ENCODE measurements at places on chromosomes 4 and X. TPM values are rescaled to one million over a fixed set of nuclear protein-coding genes. Genes with fewer than 3 reads are reported as not detected.

DNA sequence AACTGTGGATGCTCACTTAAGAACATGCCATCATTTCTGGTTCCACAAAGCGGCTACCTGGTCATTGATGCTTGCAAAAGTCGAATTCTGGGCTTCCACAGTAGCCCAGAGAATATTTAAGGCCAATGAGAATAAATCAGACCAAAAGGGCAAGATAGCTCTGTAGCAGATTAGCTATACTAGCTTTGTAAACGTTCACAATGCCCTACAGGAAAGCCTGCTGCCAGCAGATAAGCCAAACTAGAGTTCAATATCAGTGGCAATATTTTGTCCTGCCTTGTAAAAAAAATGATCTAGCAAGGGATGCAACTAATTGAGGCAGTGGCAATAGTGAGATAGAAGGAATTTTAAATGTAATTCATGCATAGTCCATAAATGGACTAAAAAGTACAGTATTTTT is 387.7 kb upstream of the TEX13C start:
- no peaks in the 10 kb centered on the region for H3K36me3 ChIP-seq
- no peak for DNase-seq
- peaks cover 2% of the 10 kb centered on the region for H3K4me1 ChIP-seq
- no peak overlapping the region for H3K27ac ChIP-seq
- no peaks in the 10 kb centered on the region for H3K27me3 ChIP-seq

- H3K27me3 ChIP-seq = no peaks in the 10 kb centered on the region
- no peak for DNase-seq
- H3K27ac ChIP-seq = no peak overlapping the region
- no peak overlapping the region for H3K4me3 ChIP-seq
Measured at GRCh38 chr4:112185740-112186670, 40.8 kb downstream of the FAM241A start.

DNA sequence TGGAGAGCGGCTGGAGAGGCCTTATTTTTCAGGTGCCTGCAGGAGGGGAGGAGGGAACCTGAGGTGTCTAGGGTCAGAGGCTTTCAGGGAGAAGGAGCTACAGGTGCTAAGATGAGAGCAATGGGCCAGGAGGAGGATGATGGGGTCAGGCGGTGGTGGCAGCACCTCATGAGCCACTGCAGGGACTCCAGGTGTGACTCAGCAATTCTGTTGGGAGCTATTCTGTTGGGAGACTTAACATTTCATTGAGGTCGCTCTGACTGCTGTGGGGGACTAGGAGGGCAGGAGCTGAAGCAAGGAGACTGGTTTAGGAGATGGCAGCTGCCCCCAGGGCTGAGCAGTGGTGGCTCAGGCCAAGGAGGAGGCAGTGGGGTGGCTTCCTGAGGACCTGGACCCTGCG is 65.0 kb downstream of the CLDN34 start:
- H3K4me3 ChIP-seq = no peak overlapping the region
- H3K27ac ChIP-seq = no peak overlapping the region
- H3K36me3 ChIP-seq = no peaks in the 10 kb centered on the region
- H3K27me3 ChIP-seq = peaks cover 3% of the 10 kb centered on the region

GRCh38 chr4:105963461-105964400 is 68.5 kb downstream of the NPNT start:
- H3K27me3 ChIP-seq = no peaks in the 10 kb centered on the region
- peaks cover 3% of the 10 kb centered on the region for H3K36me3 ChIP-seq
- DNase-seq = no peak
- H3K4me3 ChIP-seq = no peak overlapping the region
- H3K27ac ChIP-seq = peak overlapping the region; percentile 50

- no peaks in the 10 kb centered on the region for H3K4me1 ChIP-seq
- H3K27ac ChIP-seq = no peak overlapping the region
- no peaks in the 10 kb centered on the region for H3K36me3 ChIP-seq
- no peaks in the 10 kb centered on the region for H3K27me3 ChIP-seq
- DNase-seq = no peak
- no peak overlapping the region for H3K4me3 ChIP-seq
Measured at GRCh38 chr4:108849611-108850168, 86.8 kb upstream of the ETNPPL start.

DNA sequence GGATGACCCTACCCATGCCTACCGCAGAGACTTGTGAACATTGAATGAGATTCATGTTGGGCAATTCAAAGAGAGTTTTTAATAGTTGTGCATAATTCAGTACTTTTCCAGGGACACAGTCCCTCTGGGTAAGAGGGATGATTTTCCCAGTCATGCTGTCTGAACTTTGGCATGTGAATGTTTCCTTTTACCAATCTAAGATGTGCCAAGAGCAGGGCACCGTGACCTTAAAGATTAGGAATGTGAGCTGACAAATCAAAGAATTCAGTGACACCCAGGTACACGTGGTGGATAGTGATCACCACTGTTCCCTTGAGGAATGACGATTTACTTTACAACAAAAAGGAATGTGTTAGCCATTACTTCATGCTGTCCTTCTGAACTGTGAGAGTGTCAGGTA is 515.6 kb downstream of the PPARGC1A start:
- H3K27ac ChIP-seq = no peak overlapping the region
- no peak overlapping the region for H3K4me3 ChIP-seq
- H3K4me1 ChIP-seq = peaks cover 19% of the 10 kb centered on the region
- no peaks in the 10 kb centered on the region for H3K36me3 ChIP-seq
- no peaks in the 10 kb centered on the region for H3K27me3 ChIP-seq

- no peak overlapping the region for H3K27ac ChIP-seq
- no peak overlapping the region for H3K4me3 ChIP-seq
- H3K36me3 ChIP-seq = no peaks in the 10 kb centered on the region
- H3K4me1 ChIP-seq = no peaks in the 10 kb centered on the region
Measured at GRCh38 chr4:101950258-101950979, 159.9 kb downstream of the BANK1 start.

- H3K27ac ChIP-seq = no peak overlapping the region
- H3K27me3 ChIP-seq = peaks cover 26% of the 10 kb centered on the region
- no peak overlapping the region for H3K4me3 ChIP-seq
- peaks cover 43% of the 10 kb centered on the region for H3K4me1 ChIP-seq
- H3K36me3 ChIP-seq = no peaks in the 10 kb centered on the region
- no peak for DNase-seq
Measured at GRCh38 chrX:39753293-39753996, 344.3 kb downstream of the BCOR start.

DNA sequence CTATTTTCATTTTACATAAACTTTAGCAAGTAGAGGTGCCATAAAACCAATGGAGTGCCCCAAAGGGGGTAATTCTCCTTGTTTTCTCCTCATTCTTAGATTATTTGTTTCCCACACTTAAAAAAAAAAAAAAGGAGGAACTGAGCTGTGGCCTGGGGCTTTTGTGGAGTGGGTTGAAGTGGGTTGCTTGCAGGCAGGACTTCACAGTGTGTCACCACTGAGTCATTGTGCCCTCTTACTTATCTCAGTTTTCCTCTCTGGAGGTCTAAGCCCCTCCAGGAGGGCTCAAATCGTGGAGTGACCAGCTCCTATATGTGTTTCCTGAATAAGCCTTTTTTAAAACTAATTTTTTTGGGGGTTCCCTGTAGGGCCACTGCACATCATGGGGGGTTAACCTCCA is 69.0 kb downstream of the SLC16A2 start:
- H3K4me3 ChIP-seq = no peak overlapping the region
- H3K27me3 ChIP-seq = peaks cover 15% of the 10 kb centered on the region
- no peak overlapping the region for H3K27ac ChIP-seq

DNA sequence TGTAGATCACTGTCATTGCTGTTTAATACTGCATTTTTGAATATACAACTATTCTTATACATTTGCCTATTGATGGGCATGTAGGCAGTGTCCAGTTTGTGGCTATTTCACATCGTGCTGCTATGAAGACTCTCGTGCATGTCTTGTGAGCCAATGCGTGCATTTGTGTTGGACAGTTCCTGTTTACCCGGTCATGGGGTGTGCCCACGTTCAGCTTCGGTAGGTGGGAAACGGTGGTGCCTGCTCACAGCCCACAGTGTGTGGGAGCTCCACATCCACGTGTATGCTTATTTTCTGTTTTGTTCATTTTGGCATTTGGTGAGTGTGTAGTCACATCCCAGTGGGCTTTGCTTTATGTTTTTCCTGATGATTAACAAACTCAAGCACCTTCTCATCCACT is 19.7 kb upstream of the RNF212 start:
- peaks cover 2% of the 10 kb centered on the region for H3K27me3 ChIP-seq
- no peak overlapping the region for H3K4me3 ChIP-seq
- no peaks in the 10 kb centered on the region for H3K4me1 ChIP-seq
- no peaks in the 10 kb centered on the region for H3K36me3 ChIP-seq
- DNase-seq = no peak

DNA sequence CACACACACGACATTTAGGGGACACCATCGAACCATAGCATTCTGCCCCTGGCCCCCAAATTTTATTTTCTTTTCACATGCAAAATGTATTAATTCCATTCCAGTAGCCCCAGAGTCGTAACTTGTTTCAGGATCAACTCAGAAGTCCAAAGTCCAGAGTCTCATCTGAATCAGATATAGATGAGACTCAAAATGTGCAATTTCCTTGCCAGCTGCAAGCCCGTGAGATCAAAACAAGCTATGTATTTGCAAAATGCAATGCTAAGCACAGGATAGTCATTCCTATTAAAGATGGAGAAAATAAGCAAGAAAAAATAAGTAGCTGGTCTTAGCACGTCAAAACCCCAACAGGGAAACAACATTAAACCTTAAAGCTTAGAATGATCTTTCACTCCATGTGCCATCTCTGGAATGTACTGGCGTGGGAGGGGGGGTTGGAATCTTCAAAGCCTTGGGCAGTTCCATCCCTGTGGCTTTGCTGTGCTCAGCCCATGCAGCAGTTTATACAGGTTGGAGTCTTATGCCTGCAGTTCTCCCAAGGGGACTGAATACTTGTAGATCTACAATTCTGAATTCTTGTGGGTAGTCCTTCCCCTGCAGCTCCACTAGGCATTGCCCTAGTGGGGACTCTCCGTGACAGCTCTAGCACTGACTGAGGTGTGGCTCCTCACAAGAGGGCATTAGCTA is 47.7 kb upstream of the SYTL5 start:
- H3K36me3 ChIP-seq = no peaks in the 10 kb centered on the region
- peaks cover 7% of the 10 kb centered on the region for H3K27me3 ChIP-seq
- no peaks in the 10 kb centered on the region for H3K4me1 ChIP-seq
- H3K27ac ChIP-seq = no peak overlapping the region
- peak; percentile 4 for DNase-seq

- H3K27me3 ChIP-seq = peaks cover 33% of the 10 kb centered on the region
- DNase-seq = no peak
- H3K4me1 ChIP-seq = no peaks in the 10 kb centered on the region
- H3K4me3 ChIP-seq = no peak overlapping the region
- no peaks in the 10 kb centered on the region for H3K36me3 ChIP-seq
- no peak overlapping the region for H3K27ac ChIP-seq
Measured at GRCh38 chr4:41888687-41889074, 46.5 kb upstream of the TMEM33 start.

DNA sequence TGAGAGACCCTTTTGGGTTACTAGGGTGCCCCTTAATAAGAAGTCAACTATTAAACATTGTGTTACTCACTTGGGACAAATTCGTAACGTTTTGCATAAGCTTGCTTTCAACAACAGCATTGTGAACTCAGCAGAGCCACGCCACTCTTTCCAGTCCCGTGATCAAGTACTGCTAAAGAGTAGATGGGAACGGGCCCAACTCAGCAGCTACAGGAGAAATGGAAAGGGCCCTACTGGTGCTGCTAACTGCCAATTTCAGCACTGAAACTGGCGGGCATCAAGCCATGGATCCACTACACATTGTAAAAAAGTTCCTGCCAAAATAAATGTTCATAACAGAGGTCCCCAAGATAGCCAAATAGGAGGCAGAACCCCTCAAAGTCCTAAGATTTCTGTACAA is 19.0 kb upstream of the DHX15 start:
- H3K4me3 ChIP-seq = no peak overlapping the region
- DNase-seq = peak; percentile 12
- H3K27me3 ChIP-seq = peaks cover 4% of the 10 kb centered on the region
- H3K36me3 ChIP-seq = no peaks in the 10 kb centered on the region
- no peaks in the 10 kb centered on the region for H3K4me1 ChIP-seq

- no peak for DNase-seq
- H3K36me3 ChIP-seq = no peaks in the 10 kb centered on the region
- H3K4me1 ChIP-seq = no peaks in the 10 kb centered on the region
- no peaks in the 10 kb centered on the region for H3K27me3 ChIP-seq
- no peak overlapping the region for H3K4me3 ChIP-seq
Measured at GRCh38 chr4:68773699-68774098, 42.1 kb upstream of the UGT2B10 start.

DNA sequence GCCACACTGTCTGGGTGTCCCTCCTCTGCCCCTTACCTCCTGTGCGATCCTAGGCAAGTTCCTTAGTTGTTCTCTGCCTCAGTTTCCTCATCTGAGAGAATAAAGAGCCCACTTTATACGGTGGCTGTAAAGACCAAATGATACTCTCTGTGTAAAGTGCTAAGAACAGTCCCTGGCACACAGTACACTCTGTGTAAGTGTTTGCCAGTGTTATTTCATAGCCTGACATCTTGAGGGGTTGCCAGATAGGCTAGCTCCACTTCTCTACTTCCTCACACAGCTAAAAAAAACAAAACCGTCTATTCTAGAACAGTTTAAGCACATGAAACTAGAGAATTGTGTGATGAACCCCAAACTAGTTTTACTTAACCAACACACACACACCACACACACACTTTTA is 17.1 kb downstream of the SPON2 start:
- H3K36me3 ChIP-seq = no peaks in the 10 kb centered on the region
- peaks cover 2% of the 10 kb centered on the region for H3K4me1 ChIP-seq
- peaks cover 8% of the 10 kb centered on the region for H3K27me3 ChIP-seq
- H3K27ac ChIP-seq = no peak overlapping the region

NEUROG2 gene
- total RNA-seq = not detected

PDE6B gene
- 12.0 TPM for total RNA-seq

ARMCX1 gene
- total RNA-seq = 74.7 TPM

HMGB3 gene
- total RNA-seq = 28.2 TPM

GASK1B gene
- total RNA-seq = 39.7 TPM

APOOL gene
- 11.3 TPM for total RNA-seq

TMPRSS11F gene
- total RNA-seq = not detected

GPR34 gene
- total RNA-seq = 6.4 TPM

Measured in muscle of leg (tissue), 16 donors.